T-helper 2 cell treated with Interferon-gamma antibody and Interleukin-4, amounts not matched to agents 5 μg/mL and 100 μg/mL, for 36 hours (primary cell): ENCODE measurements at places on chromosomes 6 and 20.

DNA sequence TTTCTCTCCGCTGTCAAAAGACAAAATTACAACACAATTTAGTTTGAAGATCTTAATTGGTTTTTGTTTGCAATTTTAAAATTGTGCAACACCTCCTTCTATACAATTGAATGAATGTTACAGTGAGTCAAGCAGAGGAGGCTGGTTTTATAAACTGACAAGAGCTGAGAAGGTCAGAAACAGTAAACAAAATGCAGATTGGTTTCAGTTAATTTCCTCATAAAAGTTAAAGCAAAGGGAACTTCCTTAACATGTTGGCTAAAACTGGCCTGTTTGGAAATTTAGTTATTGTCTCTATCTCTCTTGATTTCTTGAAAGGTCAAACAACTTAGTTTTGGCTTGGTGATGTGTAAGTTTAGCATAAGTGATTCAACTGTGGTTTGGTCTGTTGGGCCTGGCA lies 22.2 kb downstream of the KHDC1L start:
- no peak for DNase-seq

- DNase-seq: no peak
Measured at GRCh38 chr6:22001396-22002027, 295.3 kb downstream of the PRL start.

GRCh38 chr6:106177786-106178185 lies 91.7 kb downstream of the PRDM1 start:
- DNase-seq: no peak

DNA sequence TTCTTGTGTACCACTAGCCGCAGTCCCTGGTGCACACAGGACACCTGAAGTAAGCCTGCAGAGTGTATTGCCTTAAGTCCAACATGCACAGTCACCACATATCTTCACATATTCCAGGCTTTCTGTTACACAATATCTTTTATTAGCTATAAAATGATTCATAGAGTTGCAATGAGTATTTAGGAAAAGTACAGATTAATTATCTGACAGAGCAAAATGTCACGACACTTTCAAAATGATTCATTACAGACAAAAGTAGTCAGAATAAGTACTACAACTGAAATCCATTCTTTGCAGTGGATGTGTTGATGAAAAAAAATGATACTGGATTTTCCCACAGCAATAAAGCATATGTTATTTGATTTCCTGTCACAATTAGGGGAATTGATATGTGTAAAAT lies 199.5 kb upstream of the ASCC3 start:
- DNase-seq: no peak

GRCh38 chr20:42276718-42277602 lies 658.8 kb upstream of the CHD6 start:
- DNase-seq: no peak
